ENCODE measurements at places on chromosomes 4 and X. TPM values are rescaled to one million over a fixed set of nuclear protein-coding genes. Genes with fewer than 3 reads are reported as not detected.

DNA sequence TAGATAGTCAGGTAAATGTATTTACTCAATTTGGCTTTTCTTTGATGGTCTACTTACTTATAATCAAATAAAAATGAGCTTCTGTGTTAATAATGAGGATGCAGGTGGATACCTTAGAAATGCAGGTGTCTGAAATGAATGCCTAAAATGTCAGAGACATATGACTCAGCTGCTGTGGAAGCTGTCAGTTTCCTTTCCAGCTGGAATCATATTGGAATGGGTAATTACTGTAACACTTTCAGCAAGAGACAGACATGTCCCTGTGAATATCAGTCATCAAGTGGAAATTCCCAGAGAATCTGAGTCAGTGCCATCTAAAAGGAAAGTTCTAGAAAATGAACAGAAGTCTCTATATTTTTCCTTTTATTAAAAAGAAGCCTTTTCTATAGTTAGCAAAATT lies 783.0 kb upstream of the AADAT start:
- DNase-seq = no peak
- no peaks in the 10 kb centered on the region for H3K36me3 ChIP-seq

DNA sequence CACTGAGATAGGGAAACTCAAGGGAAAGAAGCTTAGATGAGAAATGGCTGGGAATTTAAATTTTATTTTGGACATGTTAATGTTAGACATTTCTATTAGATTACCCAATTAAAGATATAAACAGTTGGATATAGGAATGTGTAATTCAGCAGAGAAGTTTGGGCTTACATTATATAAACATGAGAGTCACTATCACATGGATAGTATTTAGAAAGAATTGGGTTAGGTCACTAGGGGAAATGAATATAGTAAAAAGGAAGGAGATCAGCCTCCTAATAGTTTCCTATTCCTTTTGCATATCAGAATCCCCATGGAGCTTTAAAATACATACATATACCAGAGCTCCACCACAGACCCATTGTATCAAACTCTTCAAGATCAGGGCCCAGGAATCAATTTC lies 19.6 kb upstream of the CXCL5 start:
- no peaks in the 10 kb centered on the region for H3K4me1 ChIP-seq
- H3K36me3 ChIP-seq = no peaks in the 10 kb centered on the region
- H3K4me3 ChIP-seq = no peak overlapping the region
- H3K27ac ChIP-seq = no peak overlapping the region
- DNase-seq = no peak

- peak; percentile 97 for DNase-seq
- peak overlapping the region; percentile 92 for H3K27ac ChIP-seq
- no peaks in the 10 kb centered on the region for H3K27me3 ChIP-seq
- peaks cover 50% of the 10 kb centered on the region for H3K4me1 ChIP-seq
- H3K36me3 ChIP-seq = no peaks in the 10 kb centered on the region
Measured at GRCh38 chr4:87521757-87522374, 7.3 kb downstream of the SPARCL1 start.

C1QTNF7 gene
- total RNA-seq = not detected

All from Karpas-422 (cell line).